ENCODE measurements at places on chromosomes 7 and 10.

DNA sequence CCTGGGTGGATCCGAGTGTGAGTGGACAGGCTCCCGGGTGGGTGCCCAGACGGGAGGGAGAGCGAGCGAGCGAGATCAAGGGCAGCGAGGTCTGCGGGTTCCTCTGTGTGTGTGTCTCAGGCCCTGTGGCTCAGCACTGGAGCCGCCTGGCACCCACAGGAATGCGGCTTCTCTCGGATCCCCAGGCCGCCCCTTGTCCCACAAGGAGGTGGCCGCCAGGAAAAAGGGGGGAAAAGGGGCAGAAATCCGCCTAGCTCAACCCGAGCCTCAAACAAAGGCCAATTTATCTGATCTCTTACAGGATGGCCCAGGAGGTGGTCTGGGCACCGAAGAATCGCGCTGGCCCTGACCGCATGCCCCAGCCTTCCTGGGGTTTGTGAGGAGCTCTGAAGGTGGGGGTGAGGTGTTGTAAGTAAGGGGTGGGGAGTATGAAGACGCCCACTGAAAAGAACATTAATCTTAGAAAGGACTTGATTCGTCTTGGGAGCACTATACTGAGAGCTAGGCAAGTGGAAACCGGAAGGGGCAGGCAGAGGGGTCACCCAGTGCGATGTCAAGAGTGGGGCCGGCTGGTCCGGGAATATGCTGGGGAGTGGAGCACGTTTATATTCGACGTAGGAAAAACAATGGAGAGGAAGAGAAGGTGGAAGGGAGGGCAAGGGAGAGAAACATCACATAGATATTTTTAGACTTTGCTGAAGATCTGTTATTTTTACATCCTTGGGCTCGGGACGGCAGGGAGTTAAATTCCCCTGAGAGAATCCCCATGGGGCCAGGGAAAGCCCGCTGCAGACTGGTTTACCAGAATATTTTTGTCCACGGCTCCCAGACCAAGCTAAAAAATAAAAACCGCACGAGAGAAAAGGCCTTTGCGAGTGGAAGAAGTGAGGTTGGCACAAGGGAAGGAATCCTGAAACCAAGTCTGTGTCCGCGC, 7.2 kb downstream of the DLX5 start:
- no peak for DNase-seq

DNA sequence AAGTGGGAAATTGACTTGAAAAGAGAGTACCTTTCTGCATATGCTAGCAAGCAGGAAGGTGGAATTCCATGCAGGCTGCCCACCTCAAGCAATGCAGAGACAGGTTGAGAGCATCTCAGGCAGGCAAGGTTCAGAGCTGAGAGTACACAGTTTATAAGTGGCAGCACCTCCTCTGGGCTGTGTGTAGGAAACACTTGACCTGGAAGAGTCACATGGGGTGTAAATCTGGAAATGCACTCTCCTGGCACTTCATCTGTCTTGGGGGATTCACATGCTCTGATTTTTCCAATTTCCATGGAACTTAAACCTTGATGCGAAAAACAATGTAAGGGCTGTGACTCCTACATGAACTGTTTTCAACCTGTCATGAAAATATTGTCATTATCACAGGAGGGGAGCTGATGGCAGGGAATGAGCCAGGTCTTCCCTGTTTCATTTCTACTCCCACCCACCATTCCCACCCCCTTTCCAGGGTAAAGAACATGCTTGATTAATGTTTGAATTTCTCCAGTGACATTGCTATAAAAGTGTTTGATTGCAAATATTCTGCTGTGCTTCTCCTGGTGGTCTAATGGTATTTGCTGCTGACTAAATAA, 328.3 kb downstream of the BICC1 start:
- DNase-seq, result no peak

DNA sequence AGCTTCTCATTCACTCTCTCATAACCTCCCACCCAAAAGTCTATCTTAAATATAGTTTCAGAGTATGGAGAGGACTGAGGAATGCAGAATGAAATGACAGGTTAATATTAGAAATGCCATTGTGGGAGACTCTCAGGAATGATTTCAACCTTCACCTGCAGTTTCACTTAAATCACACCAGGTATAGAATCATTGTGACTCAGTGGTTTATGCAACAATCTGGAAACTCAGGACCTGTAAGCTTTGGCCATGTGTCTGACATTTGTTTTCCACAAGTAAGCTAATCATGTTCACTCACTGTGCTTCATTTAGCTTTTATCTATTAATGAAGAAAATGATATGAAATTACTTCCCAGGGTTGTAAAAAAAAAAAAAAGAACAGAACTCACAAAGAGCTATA, 8.7 kb upstream of the PTPN12 start:
- DNase-seq, result no peak

DNA sequence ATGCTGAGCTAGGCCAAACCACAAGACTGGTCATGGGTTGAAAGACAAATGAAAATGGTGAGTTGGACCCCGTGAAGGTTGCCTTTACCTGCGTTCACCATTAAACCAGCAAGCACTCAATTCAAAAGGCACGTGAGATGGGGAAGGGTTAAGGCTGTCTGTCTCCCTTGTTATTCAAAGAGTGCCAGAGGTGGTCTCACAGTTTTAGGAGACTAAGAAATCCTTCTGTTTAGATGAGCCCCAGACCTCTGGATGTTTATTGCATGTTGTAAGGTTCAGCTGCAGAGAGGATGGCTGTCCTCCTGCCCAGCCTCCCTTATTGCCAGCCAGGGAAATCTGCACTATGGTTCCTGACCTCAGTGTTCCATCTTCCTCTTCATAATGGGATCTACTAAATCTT, 498.0 kb upstream of the CELF2 start:
- no peak for DNase-seq

GRCh38 chr7:116772926-116773749, 89.2 kb upstream of the CAPZA2 start:
- no peak for DNase-seq

DNA sequence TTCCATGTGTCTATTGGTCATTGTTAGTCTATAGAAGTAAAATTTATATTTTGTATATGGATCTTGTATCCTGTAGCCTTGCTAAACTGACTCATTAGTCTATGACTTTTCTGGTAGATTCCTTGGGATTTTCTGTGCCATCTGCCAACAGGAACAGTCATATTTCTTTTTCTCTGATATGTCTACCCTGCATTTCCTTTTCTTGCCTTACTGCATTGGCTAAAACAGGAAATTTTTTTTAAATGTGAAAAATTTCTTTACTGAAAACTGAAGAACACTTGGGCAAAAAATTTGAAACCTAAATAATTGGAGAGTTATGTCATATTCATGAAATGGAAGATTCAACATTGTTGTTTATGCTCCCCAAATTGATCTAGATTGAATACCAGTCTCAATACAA, 67.5 kb downstream of the AMZ1 start:
- DNase-seq, result no peak

GRCh38 chr10:11636697-11637303, 25.4 kb upstream of the USP6NL start:
- no peak for DNase-seq

Data from stimulated activated naive CD8-positive, alpha-beta T cell treated with anti-CD3 and anti-CD28 coated beads, Interleukin-15, amount 100 ng/mL, for 72 hours (primary cell).